ENCODE measurements at places on chromosomes 1 and 21. TPM values are rescaled to one million over a fixed set of nuclear protein-coding genes. Genes with fewer than 3 reads are reported as not detected.

The GPR137B gene
- total RNA-seq, result 16.7 TPM

The LCE2B gene
- total RNA-seq, result not detected

The MAP10 gene
- total RNA-seq, result 1.1 TPM

The BRINP2 gene
- 0.32 TPM for total RNA-seq

The POLR3GL gene
- total RNA-seq, result 11.9 TPM

The SLC27A3 gene
- total RNA-seq, result 1.8 TPM

The PGLYRP4 gene
- not detected for total RNA-seq

The PLA2G5 gene
- total RNA-seq, result not detected

The C1orf56 gene
- 6.2 TPM for total RNA-seq

The GBP7 gene
- total RNA-seq, result not detected

The RNF207 gene
- total RNA-seq, result 8.9 TPM

The ACOT11 gene
- 2.1 TPM for total RNA-seq

The FOXO6 gene
- 0.82 TPM for total RNA-seq

The SHISA4 gene
- total RNA-seq, result 16.9 TPM

The IFI44 gene
- total RNA-seq, result 0.79 TPM

The SLC44A3 gene
- total RNA-seq, result 1.6 TPM

The SLC1A7 gene
- total RNA-seq, result not detected

The RCC1 gene
- 70.4 TPM for total RNA-seq

The SERINC2 gene
- 26.9 TPM for total RNA-seq

The PDZK1 gene
- total RNA-seq, result 0.90 TPM

The PDC gene
- not detected for total RNA-seq

The SARS1 gene
- total RNA-seq, result 93.2 TPM

The CENPL gene
- total RNA-seq, result 15.5 TPM

The PLXNA2 gene
- total RNA-seq, result 3.0 TPM

The TCHH gene
- 0.30 TPM for total RNA-seq

The VANGL2 gene
- 0.55 TPM for total RNA-seq

The S100A8 gene
- not detected for total RNA-seq

The OR2T35 gene
- total RNA-seq, result not detected

The CLCA4 gene
- total RNA-seq, result not detected

The ZFP69 gene
- not detected for total RNA-seq

The EPRS1 gene
- 76.1 TPM for total RNA-seq

The FABP3 gene
- total RNA-seq, result not detected

The ZNF496 gene
- total RNA-seq, result 18.6 TPM

The MAB21L3 gene
- not detected for total RNA-seq

The VASH2 gene
- total RNA-seq, result 3.7 TPM

The WNT3A gene
- total RNA-seq, result not detected

The SIK1 gene
- total RNA-seq, result 9.1 TPM

The THEM5 gene
- total RNA-seq, result not detected

The TRIM58 gene
- total RNA-seq, result not detected

The TTC39A gene
- 1.6 TPM for total RNA-seq

The UBXN10 gene
- not detected for total RNA-seq

The LCE1C gene
- not detected for total RNA-seq

The PRDM16 gene
- 0.45 TPM for total RNA-seq

The TAS1R3 gene
- total RNA-seq, result 0.20 TPM

The CD5L gene
- total RNA-seq, result not detected

The CELA3B gene
- total RNA-seq, result not detected

Data from A549 treated with Hydrocortisone at 1 μM for 4 hours (cell line).